Retinal pigment epithelial cell (primary cell): ENCODE measurements at places on chromosomes 5 and 9.

- DNase-seq = no peak
These were observed 66.7 kb downstream of the OLFM1 start for GRCh38 chr9:135154050-135154615.

DNA sequence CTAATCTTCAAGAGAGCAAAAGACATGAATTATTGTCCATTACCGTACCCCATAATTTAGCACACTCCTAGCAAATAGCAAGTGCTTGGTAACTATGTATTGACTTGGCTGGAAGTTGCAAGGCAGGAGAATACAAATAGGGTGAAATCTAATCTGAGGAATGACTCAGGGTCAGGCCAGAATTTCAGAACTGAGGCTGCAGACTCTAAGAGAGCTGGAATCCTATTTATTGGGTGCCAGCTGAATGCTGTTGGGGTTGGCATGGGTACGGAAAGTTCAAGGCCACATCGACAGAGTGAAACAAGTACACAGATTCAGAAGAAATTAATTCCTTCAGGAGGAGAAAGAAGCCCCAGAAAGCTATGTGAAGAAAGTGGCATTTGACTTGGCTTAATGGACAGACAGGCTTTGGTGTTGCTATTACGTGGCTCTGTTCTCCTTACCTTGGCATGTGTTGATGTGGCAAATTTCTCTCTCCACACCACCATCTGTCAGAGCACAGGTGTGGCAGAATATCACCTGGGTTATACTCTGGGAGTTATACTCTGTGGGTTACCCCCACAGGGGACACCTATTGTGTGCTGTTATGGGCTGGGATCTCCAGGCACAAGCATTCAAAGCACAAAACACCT, 20.9 kb upstream of the ASTN2 start:
- no peak for DNase-seq

DNA sequence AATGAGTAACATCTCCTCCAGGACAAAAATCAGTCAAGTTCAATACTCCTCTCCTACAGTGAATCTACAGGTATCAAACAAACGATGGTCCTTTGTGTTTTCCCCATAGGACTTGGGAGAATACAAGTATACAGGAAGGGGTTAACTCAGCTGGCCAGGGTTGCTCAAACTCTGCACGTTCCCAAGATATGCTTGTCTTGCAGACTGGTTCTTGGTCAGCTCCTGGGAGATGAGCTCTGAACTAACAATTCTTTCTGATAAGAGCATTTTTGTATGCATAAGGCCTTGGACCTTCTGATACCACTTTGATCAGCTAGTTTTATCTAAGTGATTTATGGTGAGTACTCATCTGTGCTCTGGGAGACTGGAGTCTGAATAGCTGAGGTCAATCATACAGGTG, 42.1 kb downstream of the LOX start:
- DNase-seq = no peak

DNA sequence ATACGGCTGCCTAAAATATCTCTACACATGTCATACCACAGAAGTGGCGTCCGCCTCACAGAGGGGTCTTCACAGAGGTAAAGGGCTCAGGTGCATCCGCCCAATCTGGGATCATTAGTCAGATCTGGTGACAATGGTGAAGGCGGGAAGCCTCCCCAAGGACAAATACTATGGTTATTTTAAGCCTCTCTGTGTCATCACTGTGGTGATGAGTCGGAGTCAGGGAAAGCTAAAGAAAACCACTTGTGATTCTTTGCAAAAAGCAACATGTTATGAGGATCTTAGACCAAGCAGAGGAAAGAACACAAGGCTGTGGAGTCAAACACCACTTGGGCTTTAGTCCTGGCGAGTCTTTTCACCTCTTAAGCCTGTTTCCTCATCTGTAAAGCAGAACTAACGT, 190.4 kb downstream of the DRD1 start:
- DNase-seq = no peak

DNA sequence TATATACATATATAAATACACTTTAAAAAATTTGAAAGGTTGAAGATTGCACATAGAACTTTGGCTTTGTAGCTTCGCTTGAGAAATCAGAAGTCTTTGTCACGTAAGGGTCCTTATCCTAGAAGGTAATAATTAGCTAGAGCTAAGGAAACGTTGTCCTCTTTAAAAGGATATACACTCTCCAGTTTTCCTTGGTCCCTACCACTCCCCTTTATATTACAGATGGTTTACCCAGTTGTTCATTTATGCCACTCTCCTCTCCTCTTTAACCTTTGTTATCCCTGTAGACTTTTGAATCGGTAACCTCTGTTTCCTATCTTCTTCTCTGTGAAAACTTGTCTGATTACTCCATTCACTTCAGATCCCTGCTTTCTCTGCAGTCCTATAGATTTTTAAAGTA, 1101.0 kb upstream of the SEMA6A start:
- DNase-seq = no peak

- DNase-seq = no peak
These were observed 19.9 kb downstream of the TNFSF8 start for GRCh38 chr9:114910541-114910940.

GRCh38 chr5:75042522-75042921, 9.8 kb downstream of the GCNT4 start:
- no peak for DNase-seq

DNA sequence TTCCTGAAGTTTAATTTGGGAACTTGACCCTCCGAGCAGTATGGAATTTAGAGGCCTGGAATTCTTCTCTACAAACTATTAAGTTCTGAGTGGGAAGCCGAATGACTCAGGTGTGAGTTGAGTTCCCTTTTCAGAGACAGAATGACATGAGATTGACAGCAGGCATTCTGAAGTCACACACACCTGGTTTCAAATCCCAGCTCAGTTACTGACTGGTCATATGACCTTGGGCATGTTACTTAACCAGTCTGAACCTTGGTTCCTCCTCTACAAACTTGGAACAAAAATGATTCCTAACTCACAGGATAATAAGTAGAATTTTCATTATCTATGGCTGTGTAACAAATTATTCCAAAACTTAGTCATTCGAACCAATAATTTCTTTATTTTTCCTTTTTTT, 45.5 kb upstream of the GPBP1 start:
- no peak for DNase-seq

DNA sequence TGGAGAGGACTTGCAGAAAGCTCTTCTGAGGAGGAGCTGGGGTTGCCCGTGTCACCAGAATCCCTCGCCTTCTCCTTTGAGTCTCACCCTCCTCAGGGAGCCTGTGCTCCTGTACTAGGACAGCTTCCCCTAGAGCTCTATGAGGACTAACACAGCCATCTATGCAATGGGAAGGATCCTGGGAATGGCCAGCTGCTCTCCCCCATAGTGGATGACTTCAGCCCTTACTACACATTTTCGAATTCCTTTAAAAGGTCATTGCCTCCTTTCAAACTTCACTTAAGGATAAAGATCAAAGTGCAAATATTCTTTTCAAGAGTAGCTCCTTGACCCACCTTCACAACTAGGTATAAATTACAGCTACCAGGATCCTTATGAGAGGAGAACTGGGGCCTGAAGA, 55.1 kb downstream of the PRDM6 start:
- no peak for DNase-seq

GRCh38 chr5:122259995-122260394, 52.0 kb upstream of the SNCAIP start:
- DNase-seq = peak; percentile 20

DNA sequence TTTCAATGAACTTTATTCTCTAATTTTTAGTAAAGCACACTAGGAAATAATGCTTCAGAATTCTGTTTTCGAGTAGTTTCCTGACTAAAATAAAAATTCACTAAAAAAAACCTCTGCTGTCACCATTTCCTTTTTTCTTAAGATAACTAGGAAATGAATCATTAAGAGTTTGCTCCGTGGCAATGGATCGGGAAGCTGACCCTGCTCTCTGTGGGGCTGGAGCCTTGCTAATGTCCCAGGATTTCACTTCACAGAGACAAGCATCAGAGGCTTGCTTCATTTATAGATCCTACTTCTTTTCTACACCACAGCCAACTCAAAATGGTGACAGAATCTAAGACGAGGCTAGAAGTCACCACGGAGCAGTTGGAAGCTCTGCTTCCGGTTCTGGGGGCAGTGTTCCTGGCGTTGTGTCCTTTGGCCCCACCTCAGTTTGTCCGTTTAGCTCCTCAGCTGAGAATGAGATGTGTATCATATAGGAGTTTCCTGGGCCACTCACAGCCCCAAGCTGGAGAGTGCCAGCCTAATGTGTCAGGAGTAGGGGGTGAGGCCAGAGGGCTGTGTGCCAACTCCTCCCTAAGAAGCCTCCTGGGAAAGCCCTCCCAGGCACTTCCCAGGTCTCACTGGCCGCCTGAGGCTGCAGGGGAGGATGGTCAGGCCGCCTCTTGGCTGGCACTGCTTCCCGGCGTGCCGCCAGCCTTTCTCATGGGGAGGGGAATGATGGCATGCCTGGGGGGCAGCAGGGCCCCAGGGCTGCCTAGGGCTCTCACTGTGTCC, 19.6 kb downstream of the TENT4A start:
- DNase-seq = peak; percentile 78

- DNase-seq = no peak
These were observed 4.5 kb upstream of the PDLIM4 start for GRCh38 chr5:132253008-132253441.

GRCh38 chr5:58404734-58405133, 55.2 kb downstream of the PLK2 start:
- DNase-seq = no peak

DNA sequence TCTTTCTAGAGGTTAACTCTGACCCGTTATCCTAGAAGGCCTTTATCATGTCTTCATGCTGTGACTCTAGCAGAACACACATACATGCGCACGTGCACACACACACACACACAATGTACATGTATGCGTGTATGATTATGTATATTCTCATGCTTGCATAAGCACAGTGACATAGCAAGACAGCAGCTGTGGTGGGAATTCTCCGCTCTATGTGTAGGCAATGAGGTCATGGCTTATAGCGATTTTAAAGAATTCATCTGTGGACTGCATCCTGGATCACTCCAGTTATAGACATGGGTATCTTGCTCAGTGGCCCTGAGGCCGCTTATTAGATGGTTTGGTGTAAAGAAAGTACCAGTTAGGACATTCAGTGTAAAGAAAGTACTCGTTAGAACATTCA, 106.2 kb downstream of the FBXL7 start:
- no peak for DNase-seq

DNA sequence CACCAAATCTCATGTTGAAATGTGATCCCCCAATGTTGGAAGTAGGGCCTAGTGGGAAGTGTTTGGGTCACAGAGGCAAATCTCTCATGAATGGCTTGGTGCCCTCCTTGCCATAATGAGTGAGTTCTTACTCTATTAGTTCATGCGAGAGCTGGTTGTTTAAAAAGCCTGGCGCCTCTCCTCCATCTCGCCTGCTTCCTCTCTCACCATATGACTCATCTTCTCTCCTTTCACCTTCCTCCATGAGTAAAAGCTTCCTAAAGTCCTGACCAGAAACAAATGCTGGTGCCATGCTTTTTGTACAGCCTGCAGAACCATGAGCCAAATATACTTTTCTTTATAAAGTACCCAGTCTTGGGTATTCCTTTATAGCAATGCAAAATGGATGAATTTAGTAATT, 20.9 kb upstream of the ARHGAP26 start:
- no peak for DNase-seq

- DNase-seq = no peak
These were observed 9.1 kb upstream of the ANKH start for GRCh38 chr5:14880688-14881087.

GRCh38 chr5:81292130-81292529, 9.3 kb upstream of the ZCCHC9 start:
- no peak for DNase-seq

GRCh38 chr9:106218427-106218826, 524.1 kb downstream of the TMEM38B start:
- DNase-seq = no peak

DNA sequence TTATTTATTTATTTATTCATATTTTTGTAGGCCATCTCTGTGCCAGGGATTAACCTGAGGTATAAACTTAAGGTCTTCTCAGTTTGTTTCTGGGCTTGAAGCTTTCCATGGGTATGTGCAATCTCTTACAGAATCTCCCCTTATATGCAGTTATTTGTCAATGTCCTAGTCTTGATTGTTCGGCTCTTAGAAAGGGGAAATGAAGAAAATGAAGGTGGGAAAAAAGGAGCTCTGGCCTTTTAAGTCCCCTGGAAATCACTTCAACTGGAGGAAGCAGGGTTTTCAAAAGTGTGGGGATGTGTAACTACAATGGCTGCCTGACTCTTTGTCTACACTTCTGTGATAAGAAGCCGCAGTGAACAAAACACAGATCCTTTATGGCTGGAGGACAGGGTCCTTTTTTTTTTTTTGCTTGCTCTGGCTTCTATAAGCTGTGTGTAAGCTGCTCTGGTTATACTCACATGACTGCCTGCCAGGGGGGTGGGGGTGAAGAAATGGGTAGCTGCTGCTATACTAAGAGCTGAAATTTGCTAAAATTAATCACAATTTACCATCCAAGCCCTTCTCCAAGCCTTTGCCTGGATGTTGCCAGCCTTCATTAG, 33.7 kb downstream of the CENPP start:
- DNase-seq = peak; percentile 13

GRCh38 chr5:181153814-181154213, 6.4 kb downstream of the OR2V2 start:
- no peak for DNase-seq

- no peak for DNase-seq
These were observed 72.8 kb downstream of the NR6A1 start for GRCh38 chr9:124698265-124698664.

DNA sequence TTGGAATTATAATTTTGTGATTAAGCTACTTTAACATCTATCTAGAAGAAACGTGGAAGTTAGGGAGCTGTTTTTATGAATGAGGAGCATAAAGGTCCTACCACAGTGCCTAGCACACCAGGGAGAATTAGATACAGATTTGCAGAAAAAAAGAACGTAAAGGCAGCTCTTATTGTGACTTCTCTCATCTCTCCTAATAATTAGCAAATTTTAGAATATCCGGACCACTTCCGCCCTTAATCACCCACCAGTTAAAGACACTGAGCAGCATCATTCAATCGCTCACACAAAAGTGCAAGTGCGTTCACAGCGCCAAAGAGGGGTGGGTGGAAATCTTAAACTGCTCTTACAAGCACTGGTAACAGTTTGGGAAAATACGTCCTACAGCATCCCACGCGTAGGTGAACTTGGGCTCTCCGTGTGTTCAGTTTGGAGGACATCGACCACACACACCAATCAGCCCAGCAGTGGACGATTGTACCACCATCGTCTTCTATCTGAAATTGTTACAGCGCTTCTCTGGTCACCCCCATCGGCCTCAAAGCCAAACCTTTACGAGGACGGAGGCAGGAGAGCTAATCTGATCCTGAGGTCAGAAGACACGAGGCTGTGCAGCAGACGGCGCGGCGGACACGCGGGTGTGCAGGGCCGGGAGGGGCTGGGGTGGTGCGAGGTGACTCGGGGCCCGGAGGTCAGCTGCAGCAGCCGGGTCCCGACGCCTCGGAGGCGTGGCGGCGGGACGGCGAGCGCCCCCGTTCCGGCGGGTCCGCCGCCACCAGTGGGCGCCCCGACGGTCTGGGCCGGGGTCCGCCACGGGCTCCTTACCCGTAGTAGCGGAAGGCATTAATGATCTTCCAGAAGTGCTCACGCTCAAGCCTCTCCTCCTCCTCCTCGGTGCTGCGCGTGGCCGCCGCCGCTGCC, 646 bp downstream of the CARNMT1 start:
- DNase-seq = peak; percentile 23
